ENCODE measurements at places on chromosomes 2 and 18.

DNA sequence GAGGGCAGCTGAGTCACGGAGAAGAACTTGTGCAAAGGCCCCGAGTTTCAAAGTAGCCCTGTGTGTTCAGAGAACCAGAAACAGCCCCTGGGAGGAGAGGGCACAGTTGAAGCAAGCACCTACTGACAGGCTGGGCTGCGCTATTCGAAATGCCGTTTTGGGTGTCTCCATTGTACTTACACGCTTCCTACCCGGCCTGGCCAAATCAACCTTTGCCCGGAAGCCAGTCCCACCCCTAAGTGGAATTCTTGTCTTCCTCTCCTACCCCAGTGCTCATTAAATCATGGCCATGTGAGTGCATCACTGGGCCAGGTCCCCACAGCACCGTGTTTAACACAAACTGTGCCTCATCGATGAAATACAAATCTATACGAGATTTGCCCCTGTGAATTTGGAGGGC is 6.0 kb downstream of the DIPK1C start:
- no peak for DNase-seq

DNA sequence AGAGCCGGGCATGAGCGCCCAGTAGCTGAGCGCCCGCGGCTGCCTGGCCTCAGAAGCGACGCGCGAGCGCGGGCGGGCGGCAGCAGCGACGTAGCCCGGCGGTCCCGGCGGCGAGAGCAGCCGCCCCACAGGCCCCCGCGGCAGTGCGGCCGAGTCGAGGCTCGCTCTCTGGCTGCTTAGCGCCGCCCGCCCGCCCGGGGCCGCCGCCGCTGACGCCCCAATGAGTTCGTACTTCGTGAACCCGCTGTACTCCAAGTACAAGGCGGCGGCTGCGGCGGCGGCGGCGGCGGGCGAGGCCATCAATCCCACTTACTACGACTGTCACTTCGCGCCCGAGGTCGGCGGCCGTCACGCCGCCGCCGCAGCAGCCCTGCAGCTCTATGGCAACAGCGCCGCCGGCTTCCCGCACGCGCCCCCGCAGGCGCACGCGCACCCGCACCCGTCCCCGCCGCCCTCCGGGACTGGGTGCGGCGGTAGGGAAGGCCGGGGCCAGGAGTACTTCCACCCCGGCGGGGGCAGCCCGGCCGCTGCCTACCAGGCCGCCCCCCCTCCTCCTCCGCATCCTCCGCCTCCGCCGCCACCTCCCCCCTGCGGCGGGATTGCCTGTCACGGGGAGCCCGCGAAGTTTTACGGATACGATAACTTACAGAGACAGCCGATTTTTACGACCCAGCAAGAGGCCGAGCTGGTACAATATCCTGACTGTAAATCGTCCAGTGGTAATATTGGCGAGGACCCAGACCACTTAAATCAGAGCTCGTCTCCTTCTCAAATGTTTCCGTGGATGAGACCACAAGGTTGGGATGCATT is 847 bp downstream of the HOXD8 start:
- DNase-seq, result no peak

DNA sequence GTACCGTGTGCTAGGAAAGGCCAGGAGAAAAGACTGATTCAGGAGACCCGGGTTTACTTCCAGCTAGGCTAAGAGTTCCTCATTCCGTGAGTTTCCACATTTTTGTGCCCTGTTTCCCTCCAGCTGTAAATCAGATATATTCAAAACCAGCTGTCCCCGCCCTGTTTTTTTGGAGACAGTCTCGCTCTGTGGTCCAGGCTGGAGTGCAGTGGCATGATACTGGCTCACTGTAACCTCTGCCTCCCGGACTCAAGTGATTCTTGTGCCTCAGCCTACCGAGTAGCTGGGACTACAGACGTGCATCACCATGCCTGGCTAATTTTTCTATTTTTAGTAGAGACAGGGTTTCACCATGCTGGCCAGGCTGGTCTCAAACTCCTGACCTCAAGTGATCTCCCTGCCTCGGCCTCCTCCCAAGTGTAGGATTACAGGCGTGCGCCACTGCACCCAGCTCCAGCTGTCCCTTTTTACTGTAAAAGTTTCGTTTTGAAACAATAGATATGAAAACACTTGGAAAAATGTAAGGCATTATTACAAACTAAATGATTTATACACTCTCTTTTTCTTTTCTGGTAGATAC is 112.8 kb upstream of the SEC11C start:
- DNase-seq, result no peak

- no peak for DNase-seq
Observed at GRCh38 chr2:191165176-191165643, 14.4 kb upstream of the STAT4 start.

DNA sequence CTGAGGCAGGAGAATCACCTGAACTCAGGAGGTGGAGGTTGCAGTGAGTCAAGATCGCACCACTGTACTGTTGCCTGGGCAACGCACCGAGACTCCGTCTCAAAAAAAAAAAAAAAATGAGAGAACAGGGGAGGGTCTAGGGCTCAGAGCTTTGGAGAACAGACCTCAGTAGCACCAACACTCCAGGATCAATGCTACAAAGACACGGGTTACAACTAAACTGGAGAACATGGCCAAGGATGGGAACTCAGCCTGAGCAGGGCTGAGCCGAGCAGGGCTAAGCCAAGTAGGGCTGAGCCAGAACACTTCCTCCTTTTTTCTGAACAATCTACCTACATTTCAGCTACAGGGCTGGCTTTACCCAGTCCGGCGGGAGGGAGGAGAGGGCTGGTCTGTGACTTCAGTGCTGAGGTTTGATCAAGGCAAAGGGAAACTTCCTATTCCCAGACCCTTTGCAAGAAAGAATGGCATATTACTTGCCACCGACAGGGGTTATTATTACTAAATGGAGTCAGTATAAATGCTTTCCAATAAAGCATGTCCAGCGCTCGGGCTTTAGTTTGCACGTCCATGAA is 2.9 kb upstream of the CASP8 start:
- DNase-seq, result no peak

GRCh38 chr2:60906395-60906794 is 25.0 kb downstream of the REL start:
- no peak for DNase-seq

- DNase-seq, result no peak
Observed at GRCh38 chr18:6495536-6495935, 80.8 kb upstream of the L3MBTL4 start.

DNA sequence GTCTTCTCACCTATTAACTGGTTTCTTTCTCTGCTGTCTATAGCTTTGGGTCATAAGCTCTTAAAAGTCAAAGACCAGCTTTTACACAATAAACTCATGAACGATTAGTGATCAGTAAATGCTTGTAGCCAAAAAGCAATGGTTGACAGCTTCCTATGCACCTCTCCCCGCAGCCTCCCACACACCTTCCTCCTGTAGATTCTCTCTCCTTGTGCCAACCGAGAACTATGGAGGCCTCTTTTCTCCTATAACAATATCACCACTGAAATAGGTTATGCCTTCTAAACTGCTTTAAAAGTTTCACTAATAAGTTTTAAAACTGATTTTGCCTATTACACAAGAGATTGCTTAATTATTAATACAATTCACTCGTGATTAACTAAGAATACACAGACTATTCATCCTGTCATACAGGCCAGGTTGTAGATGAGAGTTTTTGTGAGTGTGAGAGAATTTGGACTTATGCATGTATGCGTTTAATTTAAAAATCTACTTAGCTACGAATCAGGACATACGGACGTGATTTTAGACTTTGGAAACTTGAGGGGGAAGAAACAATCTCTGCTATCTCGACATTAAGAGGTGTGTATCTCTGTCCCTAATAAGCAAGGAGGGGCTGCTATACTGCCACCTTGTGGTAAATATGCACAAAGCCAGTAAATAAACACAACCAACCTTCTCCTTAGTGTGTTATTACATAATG is 229.1 kb upstream of the RBBP8 start:
- DNase-seq, result no peak

DNA sequence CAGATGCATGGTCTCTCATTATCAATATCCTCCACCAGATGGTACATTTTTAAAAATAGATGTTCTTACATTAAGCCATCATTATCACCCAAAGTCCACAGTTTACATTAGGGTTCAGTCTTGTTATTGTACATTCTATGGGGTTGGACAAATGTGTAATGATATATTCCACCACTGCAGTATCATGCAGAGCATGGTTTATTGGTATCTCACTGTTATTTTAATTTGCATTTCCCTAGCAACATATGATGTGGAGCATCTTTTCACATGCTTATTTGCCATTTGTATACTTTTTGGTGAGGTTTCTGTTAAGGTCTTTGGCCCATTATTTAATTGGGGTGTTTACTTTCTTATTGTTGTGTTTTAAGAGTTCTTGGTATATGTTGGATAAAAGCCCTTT is 95.7 kb downstream of the PTH2R start:
- DNase-seq, result no peak

GRCh38 chr2:152046940-152047339 is 51.9 kb downstream of the CACNB4 start:
- DNase-seq, result no peak

GRCh38 chr2:231680992-231681852 is 27.1 kb upstream of the PTMA start:
- peak; percentile 79 for DNase-seq

DNA sequence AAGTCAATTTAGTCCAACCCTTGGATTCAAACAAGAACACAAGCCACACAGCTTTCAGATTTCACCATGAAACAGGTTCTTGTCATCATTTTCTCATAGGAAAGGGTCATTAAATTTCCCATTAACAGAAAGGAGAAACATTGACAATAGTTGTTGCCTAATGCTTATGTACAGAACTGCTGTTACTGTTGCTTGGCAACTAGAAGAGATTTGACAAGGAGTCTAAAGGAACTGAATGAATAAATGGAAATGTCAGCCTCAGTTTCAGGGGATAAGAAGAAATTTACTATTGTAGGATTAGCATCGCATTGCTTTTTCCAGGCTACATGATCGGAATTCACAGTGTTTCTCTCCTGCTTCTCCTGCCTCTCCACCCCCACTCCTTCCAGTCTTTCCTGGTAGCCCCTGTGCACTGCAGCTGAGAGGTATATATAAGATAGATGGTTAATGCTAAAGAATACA is 90.3 kb downstream of the SPATS2L start:
- no peak for DNase-seq

DNA sequence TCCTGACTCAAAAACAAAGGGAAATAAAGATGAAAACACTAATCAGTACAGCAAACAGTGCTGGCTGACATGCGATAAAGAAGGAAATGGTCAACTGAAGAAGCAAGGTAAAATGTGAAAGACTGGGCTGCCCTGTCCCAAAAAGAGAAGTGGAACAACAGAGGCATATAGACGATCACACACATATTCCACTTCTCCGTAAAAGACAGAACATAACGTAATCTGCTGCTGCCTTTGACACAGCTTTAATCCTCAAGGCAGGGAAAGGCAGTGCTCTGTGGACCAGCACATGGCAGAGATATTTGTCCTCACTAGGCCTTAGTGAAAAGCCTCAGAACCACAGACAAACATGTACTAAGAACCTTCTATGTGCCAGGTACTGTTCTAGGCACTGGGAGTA is 24.3 kb upstream of the REL start:
- no peak for DNase-seq

- DNase-seq, result no peak
Observed at GRCh38 chr2:59935005-59935404, 618.4 kb downstream of the BCL11A start.

DNA sequence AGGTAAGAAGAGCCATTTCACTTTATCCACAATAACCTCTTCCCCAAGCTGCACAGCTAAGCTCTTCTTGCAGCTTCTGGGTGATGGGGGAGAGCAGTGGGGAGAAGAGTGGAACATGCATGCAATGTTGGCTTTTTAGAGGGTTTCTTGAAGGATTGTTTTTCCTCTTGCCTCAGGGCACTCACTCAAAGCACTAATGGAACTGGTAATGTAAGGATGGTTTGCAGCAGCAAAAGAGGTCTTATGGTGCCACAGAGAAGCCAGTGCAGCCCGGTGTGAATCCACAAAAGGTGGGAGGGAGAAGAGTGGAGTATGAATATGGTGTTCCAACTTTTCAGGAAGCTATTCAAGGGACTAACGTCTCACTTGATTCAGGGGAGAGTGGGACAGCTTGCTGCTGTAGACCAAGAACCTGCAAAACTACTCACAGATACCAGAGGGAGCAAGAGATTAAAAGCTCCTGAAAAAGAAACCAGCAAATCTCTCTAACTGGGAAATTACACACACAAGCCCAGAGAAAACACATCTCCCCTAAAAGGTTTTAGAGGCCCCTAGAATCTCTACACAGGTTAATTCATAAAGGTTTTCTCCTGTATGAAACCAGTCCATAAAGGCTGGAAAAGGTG is 116.4 kb downstream of the CHN1 start:
- no peak for DNase-seq

Measured in right renal pelvis (tissue), 4 donors.